ENCODE measurements at places on chromosomes 6 and 20.

DNA sequence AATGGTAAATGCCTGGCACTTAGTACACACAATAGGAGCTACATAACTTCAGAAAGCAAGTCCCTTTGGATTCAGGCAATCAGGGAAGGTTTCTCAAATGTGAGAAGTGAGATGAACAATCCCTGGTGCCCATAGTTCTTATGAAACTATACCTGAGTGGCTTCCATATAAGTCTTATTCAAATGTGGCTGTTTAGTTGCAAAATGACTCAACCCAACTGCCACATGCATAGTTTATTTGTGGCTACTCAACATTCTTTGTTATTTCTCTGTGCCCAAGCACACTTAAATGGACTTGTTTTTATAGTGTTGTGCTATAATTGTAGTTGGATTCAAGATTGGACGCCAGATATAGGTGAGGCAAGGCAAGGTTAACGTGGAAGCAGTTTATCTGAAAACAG, 93.7 kb upstream of the ATXN1 start:
- DNase-seq, result no peak

DNA sequence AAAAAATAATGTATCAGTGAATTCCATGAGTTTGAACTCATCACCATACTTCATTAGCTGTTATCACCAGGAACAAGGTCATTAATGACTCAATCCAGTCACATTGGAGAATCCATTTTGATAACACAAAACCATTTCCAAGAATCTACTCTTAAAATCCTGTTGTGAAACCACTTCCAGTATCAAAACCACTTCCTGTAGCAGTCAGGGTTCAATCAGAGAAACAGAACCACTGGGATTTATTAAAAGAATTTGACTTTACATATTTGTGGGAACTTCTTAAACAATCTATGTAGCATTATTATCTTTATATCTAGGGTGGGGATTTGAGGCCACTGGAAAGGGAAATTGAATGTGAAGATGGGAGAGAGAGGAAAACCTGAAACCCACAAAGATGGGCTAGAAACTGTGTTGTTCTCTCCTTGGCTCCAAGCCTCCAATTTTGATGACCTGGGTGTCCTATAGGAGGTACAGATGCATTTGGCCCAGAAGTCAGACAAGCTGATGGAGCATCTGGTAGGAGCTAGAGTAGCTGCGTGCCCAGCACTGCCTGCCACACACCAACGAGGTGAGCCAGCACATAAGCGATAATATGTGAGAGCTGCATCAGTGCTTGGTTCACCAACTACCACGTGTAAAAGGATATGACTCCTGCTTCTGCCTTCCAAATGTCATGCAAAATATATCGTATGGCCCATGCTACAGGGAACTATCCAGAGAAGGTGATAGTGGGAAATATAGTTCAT, 117.0 kb downstream of the TMEM200A start:
- no peak for DNase-seq

DNA sequence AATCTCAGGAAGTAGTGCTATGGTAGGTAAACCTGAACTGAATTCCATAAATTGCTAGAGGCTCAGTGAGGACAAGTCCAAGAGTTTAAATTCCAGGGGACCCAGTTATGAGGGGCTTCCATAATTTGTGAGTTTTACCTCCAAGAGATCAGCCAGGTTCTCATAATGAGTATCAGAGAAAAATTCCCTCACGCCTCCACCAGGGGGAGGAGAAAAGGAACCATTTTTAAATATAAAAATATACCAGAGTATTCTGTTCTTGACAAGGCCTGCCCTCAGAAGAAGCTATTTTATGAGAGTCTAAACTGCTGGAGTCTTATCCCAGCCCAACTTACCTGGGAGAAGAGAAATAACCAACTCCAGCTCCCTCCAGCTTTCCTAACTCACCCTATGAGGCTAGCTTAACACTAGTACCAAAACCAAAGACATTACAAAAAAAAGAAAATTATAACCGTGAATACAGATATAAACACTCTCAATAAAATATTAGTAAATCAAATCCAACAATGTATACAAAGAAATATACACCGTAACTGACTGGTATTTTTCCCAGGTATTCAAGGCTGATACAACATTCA, 158.7 kb downstream of the TFAP2A start:
- DNase-seq, result no peak

GRCh38 chr6:37971266-37971665, 151.7 kb downstream of the ZFAND3 start:
- DNase-seq, result no peak

GRCh38 chr6:144415014-144415413, 129.9 kb downstream of the UTRN start:
- DNase-seq, result no peak

DNA sequence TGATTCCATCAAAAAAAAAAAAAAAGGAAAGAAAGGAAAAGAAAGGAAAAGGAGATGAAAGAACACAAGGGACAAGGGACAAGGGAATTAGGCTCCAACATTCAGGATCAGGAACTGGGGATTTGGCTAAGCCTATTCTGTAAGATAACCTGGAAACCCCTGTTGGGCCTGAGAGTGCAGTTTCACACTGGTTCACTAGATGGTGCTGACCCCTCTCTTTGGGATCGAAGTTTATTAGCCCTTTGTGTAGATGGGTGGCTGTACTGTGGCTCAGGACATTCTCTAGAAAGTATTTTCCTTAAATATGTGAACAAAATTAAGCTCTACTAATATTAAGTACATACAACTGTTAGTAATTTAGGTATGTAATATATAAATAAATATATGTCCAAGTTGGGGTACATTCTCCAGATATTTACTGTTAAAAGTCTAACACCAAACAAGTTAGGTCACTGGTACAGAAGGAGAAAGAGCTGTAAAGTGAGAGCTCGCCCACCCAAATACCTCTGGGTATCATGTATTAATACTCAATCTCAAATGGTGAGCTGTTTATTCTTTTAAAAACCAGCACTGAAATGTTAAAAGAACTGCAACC, 6.3 kb downstream of the OR2A4 start:
- DNase-seq, result peak; percentile 44

DNA sequence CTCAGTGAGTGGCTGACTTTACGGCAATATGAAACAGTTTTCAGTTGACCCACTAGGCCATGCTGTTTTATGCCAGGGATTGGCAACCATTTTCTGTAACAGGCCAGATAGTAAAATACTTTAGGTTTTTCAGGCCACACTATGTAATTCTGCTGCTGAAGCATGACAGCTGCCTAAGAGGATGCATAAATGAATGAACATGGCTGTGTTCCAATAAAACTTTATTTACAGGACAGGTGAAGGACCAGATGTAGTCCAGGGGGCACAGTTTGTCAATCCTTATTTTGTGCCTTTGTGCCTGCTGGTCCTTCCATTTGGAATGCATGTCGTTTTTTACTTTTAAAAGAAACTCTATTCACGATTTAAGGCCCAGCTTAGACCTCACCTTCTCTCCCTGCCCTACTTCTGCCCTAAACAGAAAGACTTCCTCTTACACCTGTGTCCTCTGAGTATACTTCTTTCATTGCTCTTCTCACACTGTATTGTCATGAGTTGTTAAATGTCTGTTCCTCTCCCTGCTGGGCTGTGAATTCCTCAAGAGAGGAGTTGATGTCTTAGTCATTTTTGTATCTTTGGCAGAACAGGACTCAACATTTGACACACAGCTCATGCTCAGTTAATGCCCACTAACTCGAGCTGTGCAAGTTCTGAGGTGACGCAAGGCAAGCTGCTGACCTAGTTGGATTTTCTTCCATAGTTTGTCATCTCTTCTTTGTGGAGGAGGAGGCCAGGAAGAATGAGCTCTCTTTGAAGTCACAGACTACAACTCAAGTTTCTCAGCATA, 90.1 kb upstream of the MAP7 start:
- no peak for DNase-seq

GRCh38 chr20:47202733-47203667, 153.5 kb downstream of the ZMYND8 start:
- DNase-seq, result no peak

- DNase-seq, result no peak
Measured at GRCh38 chr6:8157839-8158238, 55.5 kb upstream of the EEF1E1 start.

- DNase-seq, result no peak
Measured at GRCh38 chr6:160238278-160238711, 20.3 kb downstream of the SLC22A2 start.

DNA sequence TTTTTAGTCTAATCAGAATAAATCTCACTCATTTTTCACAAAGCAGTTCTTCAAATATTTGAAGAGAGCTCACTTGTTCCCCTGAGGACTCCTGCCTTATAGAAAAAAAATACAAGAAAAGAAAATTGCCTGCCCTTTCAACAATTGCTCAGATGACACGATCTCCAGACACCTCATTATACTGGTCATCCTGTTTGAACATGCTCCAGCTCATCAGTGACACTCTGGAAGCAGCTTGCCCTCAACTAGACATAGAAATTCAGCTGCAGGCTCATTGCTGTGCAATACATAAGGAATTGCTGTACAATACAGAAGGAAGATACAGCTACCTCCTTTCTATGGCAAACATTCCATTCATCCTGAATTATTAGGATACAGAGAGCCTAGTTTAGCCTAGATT, 73.1 kb downstream of the OPN5 start:
- no peak for DNase-seq

DNA sequence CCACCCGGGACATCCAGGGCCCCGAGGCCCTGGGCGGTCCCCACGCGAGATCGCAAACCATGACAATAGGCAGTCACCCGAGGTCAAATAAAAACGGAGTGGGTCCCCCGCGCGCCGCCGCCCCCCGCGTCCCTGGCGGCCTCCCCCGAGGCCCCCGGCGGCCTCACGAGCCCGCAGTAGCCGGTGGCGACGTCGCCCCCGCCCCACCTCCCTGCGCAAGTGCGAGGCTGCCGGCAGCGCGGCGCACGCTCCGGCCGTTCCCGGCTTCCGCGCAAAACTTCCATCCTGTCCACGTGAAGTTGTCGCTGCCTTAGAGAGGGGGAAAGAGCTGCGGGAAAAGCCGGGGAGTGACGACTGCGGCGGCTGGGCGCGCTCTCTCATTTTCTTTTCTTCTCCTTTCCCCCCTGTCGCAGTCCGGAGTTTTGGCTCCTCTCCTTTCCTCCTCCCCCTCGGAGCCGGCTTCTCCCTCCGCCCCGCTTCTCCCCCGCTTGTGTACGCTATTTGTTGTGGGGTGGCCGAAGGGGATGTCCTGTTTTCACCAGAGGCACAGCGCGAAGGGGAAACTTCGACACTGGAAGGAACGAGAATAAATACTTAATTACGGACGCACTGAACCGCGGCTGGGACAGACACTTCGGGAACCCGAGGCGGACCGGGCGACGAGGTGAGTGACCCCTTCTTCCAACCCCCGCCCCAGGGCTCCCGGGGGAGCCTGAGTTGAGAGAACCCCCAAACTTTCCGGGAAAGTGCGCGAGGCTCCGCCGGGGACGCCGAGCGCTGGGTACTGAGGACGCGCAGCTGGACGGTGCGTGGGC, at the start of gene EYA4:
Gene EYA4, plus strand, starts transcription at position 272 of the 815 bp plus-strand sequence. CDS start 33,424 bp downstream, outside the sequence.
- DNase-seq, result no peak

DNA sequence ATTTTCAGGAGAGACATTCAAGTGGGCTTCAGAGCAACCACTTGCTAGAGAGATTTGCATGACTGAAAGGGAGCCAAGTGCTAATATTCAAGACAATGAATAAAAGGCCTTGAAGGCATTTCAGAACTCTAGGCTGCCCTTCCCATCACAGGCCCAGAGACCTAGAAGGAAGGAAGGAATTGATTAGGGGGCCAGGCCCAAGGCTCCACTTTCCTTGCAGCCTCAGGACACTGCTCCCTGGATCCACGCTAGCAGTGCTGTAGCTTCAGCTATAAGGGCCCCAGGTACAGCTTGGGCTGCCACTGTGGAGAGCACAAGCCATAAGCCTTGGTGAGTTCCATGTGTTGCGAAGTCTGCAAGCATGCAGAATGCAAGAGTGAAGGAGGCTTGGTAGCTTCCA, 731.9 kb upstream of the FLRT3 start:
- no peak for DNase-seq

GRCh38 chr6:39209360-39209811, 19.9 kb downstream of the KCNK5 start:
- no peak for DNase-seq

GRCh38 chr6:31086788-31087440, 25.5 kb downstream of the C6orf15 start:
- no peak for DNase-seq

GRCh38 chr6:56328728-56329090, 81.3 kb upstream of the COL21A1 start:
- DNase-seq, result no peak

GRCh38 chr20:9632991-9633390, 118.6 kb downstream of the LAMP5 start:
- no peak for DNase-seq

Data from activated naive CD4-positive, alpha-beta T cell treated with anti-CD3 and anti-CD28 coated beads for 36 hours (primary cell).